ENCODE measurements at places on chromosomes 6 and 20.

GRCh38 chr6:132910759-132911158, 96.4 kb downstream of the RPS12 start:
- DNase-seq, result no peak

DNA sequence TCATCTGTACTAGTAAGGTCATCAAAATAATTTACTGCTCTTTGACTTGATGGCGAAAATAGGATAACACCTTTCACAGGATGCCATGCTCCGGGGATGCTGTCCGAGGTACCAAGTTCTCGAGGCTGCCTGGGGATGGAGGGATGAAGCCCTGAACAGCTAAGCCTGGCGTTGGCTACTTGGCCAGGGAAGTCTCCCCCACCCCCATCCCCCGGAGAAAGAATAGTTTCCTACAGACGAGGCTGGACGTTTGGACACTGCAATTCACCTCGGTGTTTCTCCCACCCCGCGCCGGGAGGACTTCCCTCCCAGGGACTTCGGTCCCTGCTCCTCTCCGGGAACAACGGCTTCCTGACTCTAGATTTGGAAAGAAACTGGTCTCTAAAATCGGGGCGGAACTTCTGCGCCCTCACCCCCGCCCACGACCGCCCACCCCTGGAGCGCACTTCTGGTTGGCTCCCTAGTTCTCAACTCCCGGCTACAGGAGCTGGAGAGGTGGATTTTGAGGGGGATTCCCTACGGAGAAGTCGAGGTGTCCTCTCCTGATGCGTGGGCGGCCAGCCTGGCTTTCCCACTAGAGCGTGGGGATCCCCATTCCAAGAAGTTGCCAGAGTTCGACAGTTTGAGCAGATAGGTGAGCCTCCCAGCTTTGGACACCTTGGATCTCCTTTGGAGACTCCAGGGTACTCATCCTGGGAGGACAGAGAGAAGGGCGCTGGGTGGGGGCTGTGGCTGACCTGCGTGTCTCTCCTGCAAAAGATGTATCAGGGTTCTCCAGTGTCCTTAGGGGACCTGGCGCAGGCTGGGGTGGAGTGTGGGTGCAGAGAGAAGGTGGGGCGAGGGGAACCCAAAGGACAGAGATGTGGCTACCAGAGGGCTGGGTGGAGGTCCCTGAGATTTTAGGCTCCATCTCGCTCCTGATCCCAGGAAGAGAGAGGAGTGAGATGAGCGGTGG, 1.1 kb downstream of the PCSK2 start:
- no peak for DNase-seq

DNA sequence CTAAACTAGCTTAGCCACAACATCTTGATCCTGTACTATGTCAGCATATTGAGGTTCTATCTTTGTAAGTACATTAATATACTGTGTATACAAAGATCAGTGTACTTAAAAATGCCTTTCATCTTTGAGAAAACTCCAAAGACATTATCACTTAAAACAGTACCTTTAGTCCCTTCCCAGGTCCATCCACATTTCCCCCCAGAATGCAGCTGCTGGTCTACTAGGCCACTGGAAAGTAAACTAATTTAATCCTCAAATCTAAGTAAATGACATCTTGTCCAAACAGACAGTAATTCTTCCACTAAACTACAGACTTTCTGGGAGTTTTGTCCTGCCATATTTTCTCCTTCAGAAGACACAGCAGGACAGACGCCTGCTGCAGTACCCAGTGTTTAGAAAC, 68.7 kb downstream of the SYCP2 start:
- no peak for DNase-seq

DNA sequence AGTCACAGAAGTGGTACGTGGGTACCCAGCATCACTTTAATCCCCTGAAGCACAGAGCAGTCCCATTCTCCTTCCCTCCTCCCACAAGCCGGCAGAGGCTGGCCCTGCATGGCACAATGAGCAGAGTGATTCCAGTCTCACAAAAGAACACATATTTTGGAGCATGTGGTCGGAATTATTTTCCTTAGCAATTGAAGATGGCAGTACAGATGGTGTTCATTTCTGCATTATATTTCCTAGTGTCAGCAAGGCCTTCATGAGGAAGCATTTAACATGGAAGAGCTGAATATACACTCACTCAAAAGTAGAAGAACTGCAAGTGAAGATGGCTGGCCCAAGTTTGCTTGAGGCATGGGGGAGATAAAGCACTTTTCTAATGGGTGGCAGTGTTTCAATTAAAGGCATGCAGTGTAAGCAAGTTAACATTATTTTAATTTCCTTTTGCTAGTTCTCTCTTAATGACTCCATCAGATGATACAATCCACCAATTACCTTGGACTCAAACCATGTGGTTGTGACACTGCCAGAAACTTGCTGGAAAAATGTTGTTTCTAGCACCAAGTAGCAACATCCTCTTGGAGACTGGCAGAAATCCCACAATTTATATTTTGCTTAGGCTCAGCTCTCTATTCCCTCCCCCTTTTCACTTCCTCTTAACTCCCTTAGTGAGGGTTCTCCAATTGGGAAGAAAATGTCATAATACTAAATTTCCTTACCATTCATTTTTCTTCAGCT, 74.4 kb downstream of the ARHGAP18 start:
- DNase-seq, result no peak

DNA sequence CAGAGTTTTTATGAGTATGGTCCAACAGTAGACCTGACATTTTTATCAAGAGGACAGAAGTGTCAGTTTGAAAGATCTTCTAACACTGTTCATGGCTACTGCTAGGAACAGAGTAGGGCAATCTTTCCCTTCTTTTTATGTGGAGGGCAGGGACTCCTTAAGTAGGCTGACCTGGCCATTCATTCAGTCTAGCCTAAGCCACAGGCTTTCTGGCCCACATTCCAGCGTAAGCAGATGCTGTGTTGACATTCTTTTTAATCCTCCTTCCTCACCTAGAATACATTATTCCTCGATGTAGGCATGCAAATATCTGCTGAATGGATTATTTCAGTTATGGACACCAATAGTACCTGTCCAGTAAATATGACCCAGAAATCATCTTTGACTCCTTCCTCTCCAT, 188.3 kb downstream of the ATXN1 start:
- no peak for DNase-seq

- DNase-seq, result no peak
Observed at GRCh38 chr20:54506643-54507042, 31.2 kb downstream of the DOK5 start.

GRCh38 chr6:163954088-163954775, 539.7 kb downstream of the QKI start:
- DNase-seq, result no peak

DNA sequence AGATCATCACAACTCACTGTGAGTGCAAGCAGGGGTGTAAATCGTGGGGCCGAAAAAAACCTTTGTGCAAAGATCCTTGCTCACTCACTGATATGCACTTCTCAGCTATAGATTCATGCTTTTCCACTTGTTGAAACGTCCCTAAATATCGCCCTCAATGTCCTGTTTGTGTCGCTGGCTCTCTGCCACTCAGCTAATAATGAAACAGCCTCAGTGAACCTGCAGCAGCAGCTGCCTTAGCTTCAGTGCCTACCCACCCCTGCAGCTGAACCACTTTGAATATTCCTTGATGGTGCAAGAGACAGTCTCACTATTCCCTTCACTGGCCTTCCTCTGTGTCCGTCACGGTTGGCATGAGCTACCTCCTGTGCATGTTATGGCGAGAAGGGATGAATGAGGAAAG, 128.9 kb upstream of the NAA20 start:
- no peak for DNase-seq

GRCh38 chr6:89723046-89723445, 84.5 kb upstream of the LYRM2 start:
- no peak for DNase-seq

DNA sequence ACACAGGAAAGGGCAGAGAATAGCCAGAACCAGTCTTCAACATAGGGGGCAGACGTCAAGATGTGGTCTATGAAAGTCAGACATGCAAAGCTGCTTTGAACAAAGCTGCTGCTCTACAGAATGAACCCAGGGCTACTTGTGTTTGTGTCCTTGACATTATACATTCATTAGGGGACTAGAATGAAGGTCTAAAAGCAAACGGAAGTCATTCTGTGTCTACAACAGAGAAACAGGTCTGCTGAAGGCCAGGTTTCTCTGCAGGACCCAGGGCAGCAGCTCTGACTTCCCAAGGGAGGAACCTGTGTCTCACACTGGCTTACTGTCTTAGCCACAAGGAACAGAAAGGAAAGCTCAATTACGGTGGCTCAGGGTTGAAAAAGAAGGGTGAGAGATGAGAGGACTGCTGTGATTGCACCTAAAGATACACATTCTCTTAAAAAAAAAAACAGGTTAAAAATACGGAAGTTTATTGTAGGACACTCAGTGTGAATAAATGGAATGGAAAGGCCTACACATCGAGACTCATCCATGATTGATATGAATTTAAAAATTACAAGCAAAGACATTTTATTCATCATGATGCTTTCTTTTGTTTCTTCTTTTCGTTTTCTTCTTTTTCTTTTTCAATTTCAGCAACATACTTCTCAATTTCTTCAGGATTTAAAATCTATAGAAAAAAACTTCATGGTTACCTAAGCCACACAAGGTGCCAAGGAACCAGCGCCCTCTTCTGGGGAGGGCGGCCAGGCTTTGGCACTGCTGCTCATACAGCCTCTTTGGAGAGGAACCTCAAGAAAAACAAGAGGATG, 6.7 kb downstream of the PSMA7 start:
- no peak for DNase-seq

- no peak for DNase-seq
Observed at GRCh38 chr6:118768904-118769325, 117.5 kb upstream of the CEP85L start.

Measured in stimulated activated CD8-positive, alpha-beta memory T cell treated with anti-CD3 and anti-CD28 coated beads, Interleukin-15, amount 100 ng/mL, for 4 hours (primary cell).